ENCODE measurements at places on chromosomes 4 and X.

DNA sequence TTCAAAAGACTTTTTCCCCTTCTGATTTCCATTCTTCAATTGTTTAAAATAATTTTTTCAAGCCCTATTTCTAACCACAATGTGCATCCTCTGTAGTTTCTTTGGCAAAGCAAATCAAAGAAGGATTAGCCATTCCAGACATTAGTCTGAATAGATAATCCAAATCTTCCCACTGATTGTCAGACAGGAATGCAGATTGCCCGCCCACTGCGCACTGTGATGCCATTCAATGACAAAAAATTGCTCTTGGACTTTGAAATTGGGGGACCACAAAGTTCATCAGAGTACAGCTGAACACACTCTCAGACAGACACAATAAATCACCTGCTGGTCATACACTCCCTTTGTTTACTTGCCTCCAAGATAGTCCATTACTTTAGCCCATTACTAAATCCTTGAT is 216.5 kb upstream of the DKK2 start:
- no peak for DNase-seq

DNA sequence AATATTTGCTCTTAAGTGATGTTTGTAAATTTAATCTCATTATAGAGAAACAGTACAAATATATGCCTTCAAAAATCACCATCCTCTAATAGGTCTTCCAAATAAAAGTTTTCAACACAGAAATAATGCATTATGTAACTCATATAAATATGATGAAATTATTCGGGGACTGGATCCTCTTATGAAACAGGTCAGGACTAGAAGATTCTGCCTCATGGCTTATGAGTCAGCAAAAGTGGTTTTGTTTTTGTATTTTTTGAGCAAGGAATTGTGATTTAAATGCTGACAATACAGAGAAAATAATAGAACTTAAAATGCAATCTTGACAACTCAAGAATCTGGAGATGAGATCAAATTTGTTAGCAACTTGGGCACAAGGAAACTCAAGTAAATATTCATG is 179.7 kb upstream of the NDP start:
- DNase-seq, result no peak

DNA sequence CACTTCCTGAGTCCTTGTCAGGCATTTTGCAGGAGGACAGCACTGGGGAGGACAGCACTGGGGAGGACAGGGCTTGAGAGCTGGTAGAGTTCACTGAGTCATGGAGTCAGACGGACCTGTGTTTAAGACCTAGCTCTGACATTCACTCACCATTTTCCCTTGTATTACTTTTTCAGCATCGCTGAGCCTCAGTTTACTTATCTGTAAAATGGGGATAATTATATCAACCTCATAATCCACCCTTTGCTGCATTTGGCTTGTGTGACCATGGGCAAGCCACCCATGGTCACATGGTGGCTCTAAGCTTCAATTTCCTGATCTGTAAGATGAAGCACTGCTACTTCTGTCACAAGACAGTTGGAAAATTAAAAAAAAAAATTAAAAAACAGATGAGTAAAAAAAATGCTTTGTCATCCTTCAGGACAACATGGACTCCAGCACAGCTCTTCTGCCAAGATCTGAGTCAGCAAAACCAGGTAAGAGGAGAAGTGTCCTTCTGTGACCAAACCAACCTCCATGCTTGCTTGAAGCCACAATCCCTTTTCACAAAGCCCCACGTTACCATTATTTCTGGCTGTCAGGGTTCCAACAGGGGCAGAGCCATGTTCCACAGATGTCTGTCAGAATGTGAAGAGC is 275.5 kb downstream of the RAB28 start:
- no peak for DNase-seq

GRCh38 chr4:1964443-1964842 is 44.3 kb downstream of the NELFA start:
- no peak for DNase-seq

- DNase-seq, result peak; percentile 69
Measured at GRCh38 chrX:20378233-20378920, 111.7 kb upstream of the RPS6KA3 start.

- DNase-seq, result peak; percentile 69
Measured at GRCh38 chr4:162891788-162892707, 274.6 kb downstream of the NAF1 start.

DNA sequence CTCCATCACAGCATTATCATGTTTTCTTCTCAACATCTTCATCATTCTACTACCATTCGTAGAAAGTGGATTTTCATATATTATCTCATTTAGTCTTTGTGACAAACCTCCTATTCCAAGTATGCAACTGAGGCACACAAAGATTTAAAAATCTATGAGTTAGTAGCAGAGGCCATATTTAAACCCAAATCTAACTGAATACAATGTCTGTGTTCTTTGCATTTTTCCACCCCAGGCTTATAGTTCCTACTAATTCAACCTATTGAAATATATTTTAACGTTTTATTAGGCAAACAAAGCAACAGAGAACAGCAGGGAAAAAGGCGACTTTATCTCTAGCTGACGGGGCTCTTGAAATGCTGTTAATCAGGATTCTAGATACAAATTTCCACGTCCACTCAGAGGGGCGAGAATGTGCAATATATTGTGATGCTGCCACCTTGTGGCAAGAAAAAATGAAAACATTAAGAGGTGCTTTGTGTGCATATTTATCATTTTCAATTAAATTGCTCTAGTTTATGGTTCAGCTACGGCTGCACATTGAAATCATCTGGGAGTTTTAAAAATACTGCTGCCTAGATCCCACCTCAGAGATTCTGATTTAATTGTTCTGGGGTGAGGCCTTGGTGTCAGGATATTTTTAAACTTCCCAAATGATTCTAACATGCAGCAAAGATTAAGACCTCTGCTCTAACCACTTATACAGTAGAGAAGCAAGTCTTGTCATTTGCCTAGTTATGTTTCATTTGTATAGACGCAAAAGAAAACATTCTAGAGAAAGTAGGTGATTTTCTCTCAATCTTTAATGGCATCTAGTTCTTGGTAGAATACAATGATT is 315.9 kb downstream of the MAPK10 start:
- DNase-seq, result peak; percentile 29

GRCh38 chr4:37892641-37893040 is 1.8 kb downstream of the TBC1D1 start:
- DNase-seq, result peak; percentile 46

DNA sequence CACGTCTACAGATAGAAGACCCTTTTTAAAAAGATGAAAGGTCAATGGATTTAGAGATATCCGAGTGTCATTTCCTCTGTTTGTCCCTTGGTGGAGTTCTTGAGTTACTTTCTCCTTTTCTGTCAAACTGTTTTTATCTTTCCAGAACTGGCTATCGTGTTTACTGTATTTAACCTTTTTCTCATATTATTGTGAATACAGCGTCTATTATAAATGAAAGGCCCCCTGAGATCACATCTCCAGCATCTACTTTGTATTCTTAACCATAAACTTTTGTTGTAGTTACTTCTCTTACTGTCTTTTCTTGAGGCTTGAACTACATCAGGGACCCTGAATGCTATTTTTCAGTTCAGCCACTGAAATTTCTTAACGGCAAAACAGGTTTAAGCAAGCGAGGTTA is 4.0 kb upstream of the PCDH7 start:
- DNase-seq, result no peak

- DNase-seq, result peak; percentile 10
Measured at GRCh38 chr4:123505095-123506010, 108.8 kb downstream of the SPRY1 start.

GRCh38 chr4:109248322-109248900 is 54.0 kb downstream of the COL25A1 start:
- DNase-seq, result no peak

- DNase-seq, result no peak
Measured at GRCh38 chrX:41822892-41823291, 98.9 kb downstream of the GPR82 start.

DNA sequence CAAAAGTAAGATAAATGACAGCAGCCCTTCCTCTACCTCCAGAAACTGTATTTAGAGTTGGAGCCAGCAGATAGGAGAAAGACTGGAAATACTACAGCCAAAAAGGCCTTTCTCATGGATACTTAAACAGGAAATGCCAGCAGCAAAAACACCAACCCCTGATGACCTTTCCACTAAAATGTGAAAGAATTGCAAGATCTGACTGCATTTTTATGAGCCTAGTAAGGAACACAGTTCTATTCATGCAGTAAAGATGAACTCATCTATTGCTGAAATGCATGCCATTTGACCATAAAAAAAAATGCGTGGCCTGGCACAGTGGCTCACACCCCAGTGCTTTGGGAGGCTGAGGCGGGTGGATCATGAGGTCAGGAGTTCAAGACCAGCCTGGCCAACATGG is 19.9 kb downstream of the ABCG2 start:
- DNase-seq, result no peak

- DNase-seq, result no peak
Measured at GRCh38 chr4:55397520-55398321, 2.0 kb downstream of the TMEM165 start.

DNA sequence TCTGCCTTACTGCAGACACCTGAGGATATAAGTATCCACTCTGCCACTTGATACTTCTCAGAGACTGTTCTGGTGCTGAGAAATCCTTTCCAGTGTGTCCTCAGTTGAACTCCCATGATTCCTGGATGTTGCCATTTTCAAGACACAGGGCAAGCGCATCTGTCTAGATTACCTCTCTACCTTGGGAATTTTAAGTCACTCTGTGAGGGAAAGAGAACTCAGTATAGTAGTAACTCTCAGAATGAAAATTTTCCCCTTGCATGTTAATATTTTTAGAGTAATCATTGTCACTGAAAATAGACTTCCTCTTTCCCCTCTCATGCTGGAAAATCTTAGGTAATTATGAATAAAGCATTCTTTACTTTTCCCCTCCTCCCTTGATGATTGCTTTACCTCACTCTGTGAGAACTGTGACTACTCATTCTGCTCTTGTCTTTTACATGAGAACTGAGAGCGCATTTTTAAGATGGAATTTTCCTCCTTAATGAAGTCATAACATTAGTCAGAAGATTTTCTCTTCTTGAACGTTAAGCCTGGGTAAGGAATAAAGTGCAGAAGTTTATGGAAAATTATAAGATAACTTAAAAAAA is 45.0 kb downstream of the TET2 start:
- peak; percentile 56 for DNase-seq

GRCh38 chr4:57442831-57443291 is 332.7 kb upstream of the IGFBP7 start:
- DNase-seq, result no peak

- DNase-seq, result peak; percentile 27
Measured at GRCh38 chr4:108651014-108651791, 804 bp downstream of the OSTC start.

GRCh38 chr4:137961051-137961438 is 281.1 kb downstream of the SLC7A11 start:
- DNase-seq, result no peak

DNA sequence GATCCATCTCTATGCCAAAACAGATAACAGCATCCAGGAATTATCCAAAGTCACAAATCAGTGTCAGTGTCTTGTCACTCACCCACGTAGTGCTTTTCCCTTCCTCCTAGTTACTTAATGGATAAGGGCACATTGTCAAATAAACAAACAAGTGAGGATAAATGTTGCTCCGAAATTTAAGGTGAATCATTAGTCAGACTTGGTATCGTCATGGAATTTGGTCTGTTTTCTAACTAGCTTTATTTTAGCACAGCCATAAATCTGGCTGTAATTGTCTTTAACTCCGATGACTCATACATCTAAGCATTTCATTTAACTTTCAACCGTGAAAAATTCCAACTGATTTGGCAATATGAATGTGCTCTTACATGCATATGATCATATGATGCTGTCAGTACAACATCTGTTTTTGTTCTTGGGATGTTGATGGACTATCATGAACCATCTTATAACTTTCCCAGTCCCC is 83.3 kb downstream of the SNCA start:
- no peak for DNase-seq

DNA sequence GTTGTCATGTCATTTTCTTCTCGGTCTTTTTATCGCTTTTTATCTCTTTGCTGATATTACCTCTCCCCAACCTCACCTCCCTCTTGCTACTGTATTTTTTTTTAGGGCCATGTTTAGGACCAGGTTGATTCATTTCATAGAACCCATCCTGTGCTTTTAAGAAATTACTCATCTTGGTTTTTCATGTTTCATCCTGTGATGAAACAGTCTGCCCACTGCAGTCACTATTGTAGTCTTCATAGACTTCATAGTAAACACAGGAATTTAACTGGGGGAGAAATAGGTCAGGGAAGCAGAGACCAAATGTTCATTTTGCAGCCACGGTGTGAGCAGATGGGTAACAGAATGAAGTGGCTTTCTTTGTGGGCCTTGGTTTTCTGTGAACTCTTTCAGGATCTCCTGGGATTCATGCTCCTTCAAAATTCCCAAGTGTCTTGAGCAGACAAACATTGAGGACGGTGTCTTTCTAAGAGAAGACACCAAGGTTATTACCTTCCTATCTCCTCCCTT is 161.8 kb downstream of the NAA11 start:
- DNase-seq, result peak; percentile 36

GRCh38 chr4:3044870-3045819 is 29.2 kb downstream of the HTT-AS start:
- peak; percentile 55 for DNase-seq

DNA sequence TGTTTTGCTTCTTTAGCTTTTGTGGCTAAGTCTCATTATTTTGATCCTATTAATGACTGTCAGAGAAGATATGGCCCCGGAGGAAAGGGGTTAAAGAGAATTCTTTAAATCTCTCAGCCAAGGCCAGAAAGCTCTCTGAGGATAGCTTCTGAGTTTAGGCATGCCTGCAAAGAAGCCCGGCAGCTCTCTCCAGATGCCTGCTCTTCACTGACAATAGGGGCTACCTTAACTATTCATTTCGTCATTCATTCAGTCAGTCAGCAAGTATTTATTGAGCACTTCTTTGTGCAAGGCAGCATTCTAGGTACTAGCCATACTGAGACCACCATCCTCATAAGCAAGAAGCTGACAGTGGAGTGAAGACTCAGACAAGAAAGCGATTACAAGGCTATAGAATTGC is 34.0 kb upstream of the BMP15 start:
- DNase-seq, result no peak

- DNase-seq, result no peak
Measured at GRCh38 chrX:133185938-133186337, 32.2 kb downstream of the TFDP3 start.

DNA sequence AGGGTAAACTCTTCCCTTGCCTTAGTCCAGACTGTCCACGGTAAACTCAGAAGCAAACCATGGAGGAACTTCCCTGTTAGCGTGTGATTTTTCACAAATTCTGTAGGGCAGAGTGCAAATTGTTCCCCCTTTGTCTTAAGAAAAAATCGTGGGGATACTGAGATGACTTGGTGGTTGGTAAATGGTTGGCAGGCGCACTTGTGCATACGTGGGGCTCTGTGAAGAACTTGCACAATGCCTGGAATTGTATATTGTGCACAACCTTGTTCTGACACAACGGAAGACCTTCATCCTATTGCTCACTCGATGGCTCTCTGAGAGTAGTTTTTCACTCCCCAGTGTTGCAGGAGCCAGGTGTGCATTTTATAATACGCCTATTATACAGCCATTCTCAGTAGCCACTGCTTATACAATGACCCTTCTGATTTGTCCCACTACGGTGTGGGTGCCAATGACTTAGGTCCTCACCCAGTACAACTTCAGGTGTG is 150.0 kb downstream of the SPRY1 start:
- DNase-seq, result no peak

GRCh38 chr4:60726779-60727178 is 473.3 kb upstream of the ADGRL3 start:
- DNase-seq, result no peak
